ENCODE measurements at places on chromosomes 3 and 15. TPM values are rescaled to one million over a fixed set of nuclear protein-coding genes. Genes with fewer than 3 reads are reported as not detected.

GRCh38 chr3:73026111-73026759, 29.6 kb downstream of the PPP4R2 start:
- DNase-seq, result no peak

DNA sequence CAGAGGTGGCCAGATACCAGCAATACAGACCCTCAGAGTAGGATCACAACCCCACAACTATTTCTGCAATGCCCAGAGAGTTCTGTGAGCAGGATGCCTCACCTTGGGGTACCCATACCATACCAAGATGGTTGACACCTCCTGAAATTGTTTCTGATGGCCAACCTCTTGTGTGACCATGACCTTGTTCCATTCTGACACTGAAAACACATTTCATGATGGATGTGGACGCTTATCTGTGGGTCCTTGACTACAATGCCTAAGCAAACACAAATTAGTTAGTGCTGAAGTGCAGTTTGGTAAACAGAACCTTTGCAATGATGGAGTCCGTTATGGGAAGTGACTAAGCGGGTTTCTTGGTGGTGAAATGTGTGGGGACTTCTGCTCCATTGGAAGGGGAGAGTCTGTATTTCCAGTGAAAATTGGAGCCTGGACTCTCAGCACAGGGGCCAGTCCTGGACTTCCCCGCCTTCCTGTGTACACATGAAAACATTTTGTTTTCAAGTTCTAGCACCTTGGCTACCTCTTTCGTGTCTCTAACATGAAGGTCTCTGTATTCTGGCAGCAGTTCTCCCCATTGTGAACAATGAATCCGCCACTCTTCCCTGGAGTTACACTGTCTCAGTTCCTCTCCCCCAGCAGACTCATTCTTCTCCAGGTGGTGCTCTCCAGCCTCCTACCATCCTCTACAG, 106.2 kb downstream of the XXYLT1 start:
- DNase-seq, result no peak

Gene CCRL2
- not detected for total RNA-seq

Gene AMT
- total RNA-seq, result 1.1 TPM

- no peak for DNase-seq
Measured at GRCh38 chr3:71987828-71988227, 202.9 kb upstream of the PROK2 start.
